ENCODE measurements at places on chromosomes 3 and 15.

- no peak for DNase-seq
Observed at GRCh38 chr3:135762188-135762856, 203.2 kb upstream of the PPP2R3A start.

DNA sequence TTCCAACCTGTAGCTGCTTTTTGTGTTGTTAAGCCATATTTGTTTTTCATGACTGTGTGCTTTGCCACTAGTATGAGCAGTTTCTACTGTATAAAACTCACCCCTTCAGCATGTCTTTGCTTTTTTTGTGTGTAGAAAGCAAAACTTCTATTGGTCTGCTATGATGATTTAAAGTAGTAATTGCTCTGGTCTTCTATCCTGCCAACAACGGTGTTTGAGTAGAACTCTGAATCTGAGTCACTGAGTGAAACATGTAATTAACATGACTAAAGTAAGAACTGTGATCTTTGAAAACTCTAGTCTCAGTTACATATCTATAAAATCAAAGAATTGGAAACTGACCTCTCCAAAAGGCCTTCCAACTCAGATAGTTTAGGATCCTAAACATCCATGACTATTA is 133.6 kb downstream of the TPRG1 start:
- DNase-seq, result no peak

DNA sequence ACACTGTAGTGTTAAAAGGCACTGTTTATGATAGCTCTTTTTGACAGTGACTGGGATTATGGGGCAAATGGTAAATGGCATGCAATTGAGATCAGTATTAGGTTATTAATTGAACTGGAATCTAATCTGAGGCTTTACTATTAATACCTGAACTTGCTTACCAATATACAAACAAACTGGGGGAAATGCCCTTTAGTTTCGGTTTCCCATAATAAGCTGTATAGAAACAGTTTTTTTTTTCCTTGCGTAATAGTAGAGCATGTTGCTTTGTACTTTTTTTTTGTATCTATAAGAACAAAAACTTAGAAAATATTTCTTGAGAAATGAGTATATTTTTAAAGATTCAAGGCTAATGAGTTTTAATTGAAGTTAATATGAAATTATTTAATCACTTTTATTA is 95.0 kb downstream of the FNDC3B start:
- DNase-seq, result no peak

- no peak for DNase-seq
Observed at GRCh38 chr15:57356636-57357035, 19.7 kb upstream of the CGNL1 start.

DNA sequence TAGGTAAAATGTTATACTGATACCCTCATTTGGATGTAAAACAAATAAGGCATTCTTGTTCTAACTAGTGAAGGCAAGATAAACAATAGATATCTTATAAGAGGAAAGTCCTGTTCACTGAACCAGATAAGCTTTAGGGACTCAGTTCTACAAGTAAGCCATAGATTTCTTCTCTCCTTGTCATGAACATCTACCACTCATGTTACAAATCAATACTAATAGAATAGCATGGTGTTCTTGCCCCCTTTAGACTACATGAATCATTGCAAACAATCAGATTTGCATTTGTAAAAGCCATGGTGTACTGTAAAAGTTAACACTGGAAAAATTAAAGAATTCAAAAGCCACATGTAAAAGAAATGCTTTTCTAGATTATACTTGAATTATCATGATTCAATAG is 500.1 kb downstream of the NLGN1 start:
- no peak for DNase-seq

DNA sequence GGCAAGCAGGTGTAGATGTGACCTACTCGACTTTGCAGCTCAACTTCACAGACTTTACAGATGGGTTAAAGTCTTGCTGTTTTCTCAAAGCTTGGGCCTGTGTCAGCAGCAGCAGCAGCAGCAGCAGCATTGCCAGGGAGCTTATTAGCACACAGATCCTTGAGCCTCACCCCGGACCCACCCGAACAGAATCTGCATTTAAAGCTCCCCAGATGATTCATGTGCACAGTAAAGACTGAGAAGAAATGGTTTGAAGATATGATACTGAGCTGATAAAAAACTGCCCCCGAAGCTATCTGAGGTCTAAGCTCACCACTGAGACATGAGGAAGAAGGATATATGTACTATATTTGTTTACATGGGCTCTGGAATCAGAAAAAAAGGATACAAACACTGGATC is 231.7 kb downstream of the ARPP21 start:
- no peak for DNase-seq

- DNase-seq, result no peak
Observed at GRCh38 chr15:26232691-26233090, 369.6 kb upstream of the ATP10A start.

DNA sequence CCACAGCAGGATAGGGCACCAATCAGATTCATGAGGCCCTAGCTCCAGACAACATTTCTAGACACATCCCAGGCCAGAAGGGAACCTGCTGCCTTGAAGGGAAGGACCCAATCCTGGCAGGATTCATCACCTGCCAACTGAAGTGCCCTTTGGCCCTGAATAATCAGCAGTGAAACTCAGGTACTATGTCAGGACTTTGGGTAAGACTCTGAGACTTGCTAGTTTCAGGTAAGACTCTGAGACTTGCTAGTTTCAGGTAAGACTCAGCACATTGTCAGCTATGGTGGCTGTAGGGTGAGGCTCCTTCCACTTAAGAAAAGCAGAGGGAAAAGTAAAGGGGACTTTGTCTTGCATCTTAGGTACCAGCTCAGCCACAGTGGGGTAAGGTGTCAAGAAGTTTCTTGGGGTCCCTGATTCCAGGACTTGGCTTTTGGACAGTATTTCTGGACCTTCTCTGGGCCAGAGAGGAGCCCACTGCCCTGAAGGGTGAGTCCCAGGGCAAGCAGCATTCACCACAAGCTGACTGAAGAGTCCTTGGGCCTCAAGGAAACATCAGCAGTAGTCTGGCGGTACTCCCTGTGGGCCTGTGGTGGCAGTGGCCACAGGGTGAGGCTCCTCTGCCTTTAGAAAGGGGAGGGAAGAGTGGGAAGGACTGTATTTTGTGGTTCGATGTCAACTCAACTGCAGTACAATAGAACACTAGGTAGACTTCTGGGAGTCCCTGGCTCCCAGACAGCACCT is 13.7 kb upstream of the COL8A1 start:
- DNase-seq, result no peak

GRCh38 chr3:170862618-170863374 is 7.2 kb downstream of the RPL22L1 start:
- no peak for DNase-seq

DNA sequence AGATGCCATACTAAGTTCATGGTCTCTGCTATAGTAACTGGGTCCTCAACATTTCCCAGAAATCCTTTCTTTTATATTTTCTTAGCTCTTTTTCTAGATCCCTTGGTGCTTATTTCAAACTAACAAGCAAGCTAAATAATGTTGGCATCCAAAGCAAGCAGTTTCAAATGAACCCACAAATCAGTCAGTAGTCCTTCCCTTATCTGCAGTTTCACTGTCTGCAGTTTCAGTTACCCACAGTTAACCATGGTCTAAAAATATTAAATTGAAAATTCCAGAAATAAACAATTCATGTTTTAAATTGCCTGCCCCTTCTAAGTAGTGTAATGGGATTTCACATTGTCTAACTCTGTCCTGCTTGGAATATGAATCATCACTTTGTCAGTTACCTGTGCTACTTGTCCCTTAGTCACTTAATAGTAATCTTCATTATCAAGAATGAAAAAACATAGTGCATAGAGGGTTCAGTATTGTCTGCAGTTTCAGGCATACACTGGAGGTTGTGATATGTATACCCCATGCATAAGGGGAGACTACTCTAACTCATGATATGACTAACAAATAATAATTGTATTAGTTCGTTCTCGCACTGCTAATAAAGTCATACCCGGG is 633.7 kb downstream of the MECOM start:
- no peak for DNase-seq

GRCh38 chr3:172853921-172854666 is 103.6 kb downstream of the ECT2 start:
- no peak for DNase-seq

- no peak for DNase-seq
Observed at GRCh38 chr3:55297706-55298105, 189.4 kb downstream of the WNT5A start.

DNA sequence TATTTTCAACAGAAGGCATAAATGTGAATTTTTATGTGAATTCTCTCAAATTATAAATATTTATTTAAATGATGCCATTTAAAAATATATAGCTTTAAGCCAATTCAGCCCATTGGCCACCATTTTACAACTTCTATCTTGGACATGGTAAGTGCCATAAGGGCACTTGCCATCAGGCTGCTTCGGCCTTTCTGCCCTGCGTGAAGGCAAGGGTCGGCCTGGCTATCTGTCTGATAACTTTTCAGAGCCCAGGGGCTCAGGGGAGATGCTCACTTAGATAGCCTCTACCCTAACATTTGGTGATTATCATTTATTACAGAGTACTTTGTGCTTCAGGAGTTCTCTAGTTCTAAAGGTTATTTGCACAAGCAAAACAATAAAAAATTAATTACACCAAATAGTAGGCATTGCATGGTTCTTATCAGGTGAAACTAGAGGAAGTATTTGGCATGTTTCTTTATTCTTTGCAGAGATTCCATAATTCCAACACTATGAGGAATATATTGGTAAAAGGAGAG is 62.4 kb upstream of the MBNL1 start:
- no peak for DNase-seq

- DNase-seq, result no peak
Observed at GRCh38 chr3:70647823-70648222, 335.4 kb upstream of the MDFIC2 start.

DNA sequence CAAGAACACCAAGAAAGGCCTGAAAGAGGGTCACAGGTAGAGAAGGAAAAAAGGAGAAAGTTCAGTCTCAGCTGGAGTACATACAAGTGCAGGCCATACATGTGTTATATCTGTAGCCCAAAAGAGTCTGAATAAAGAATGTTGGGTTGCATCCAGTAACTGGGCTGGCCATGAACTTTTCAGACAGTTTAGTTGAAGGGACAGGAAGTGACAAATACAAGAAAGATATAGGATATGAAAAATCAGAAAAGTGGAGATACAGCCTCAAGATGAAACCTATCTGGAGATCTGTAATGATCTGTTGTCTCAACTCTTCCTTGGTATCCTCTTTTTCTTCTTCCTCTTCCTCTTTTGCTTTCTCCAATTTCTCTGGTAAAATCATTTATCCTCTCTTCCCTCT is 671.7 kb downstream of the MECOM start:
- no peak for DNase-seq

GRCh38 chr3:17972476-17972875 is 230.0 kb upstream of the TBC1D5 start:
- no peak for DNase-seq

DNA sequence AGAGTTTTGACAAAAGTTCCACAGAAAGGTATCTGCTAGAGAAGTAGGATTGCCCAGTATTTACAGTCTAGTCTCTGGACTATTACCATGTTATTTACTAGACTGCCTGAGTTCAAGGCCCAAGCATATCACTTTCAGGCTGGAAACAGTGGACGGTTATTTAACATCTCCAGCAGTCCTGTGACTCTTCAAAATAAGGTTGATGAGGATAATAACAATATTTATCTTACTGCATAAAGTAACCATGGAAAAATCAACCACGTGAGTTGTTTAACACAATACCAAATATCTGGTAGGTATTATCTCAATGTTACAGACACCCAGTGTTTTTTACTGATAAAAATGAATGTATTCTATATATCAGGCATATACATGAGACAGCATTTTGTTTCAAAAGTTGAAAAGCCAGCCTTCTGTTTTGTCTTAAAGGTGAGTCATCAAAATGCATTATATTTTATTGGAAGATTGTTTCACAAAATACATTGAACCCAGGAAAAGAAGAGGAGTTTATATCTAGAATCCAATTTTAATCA is 535.8 kb downstream of the TBL1XR1 start:
- DNase-seq, result no peak

- DNase-seq, result no peak
Observed at GRCh38 chr15:37877851-37878741, 56.3 kb upstream of the TMCO5A start.

- no peak for DNase-seq
Observed at GRCh38 chr15:48085591-48085930, 35.2 kb upstream of the SLC24A5 start.

GRCh38 chr3:184765730-184766074 is 46.3 kb upstream of the VPS8 start:
- no peak for DNase-seq

GRCh38 chr3:71641674-71642073 is 58.1 kb upstream of the FOXP1 start:
- no peak for DNase-seq

- no peak for DNase-seq
Observed at GRCh38 chr3:192608726-192609600, 118.4 kb downstream of the FGF12 start.

DNA sequence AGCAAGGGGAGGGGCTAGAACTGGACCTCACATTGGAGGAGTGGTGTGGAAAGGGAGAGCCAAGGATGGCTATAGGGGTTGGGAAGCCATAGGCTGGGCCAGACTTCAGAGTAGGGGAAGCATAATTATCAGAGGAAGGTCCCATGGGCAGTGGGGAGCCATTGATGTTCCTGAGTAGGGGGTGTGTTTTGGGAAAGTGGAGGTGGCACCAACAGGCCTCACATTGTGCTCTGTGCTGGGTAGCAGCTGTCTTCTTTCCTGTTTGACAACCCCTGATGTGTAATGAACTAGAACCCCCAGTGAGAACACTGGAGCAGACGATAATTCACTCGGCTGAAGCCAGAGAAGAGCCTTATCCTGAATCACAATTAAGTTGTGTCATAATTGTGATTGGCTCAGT is 41.2 kb downstream of the SLC6A11 start:
- no peak for DNase-seq

DNA sequence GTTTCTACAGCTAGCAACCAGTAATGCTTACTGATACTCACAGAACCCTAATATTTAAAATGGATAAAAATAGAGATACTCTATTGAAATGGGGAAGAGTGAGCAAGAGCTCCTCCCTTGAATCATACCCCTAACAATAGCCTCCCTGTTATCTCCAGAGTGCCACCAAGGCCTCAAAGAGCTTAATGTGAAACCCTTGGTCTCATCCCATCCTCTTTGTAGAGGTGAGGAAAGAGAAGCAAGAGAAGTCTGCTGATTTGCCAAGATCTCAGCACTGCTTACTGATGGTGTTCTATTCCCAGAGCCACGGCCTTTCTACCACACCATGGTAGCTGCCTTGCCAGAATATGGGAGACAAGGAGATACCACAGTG is 463.4 kb upstream of the PROK2 start:
- no peak for DNase-seq

DNA sequence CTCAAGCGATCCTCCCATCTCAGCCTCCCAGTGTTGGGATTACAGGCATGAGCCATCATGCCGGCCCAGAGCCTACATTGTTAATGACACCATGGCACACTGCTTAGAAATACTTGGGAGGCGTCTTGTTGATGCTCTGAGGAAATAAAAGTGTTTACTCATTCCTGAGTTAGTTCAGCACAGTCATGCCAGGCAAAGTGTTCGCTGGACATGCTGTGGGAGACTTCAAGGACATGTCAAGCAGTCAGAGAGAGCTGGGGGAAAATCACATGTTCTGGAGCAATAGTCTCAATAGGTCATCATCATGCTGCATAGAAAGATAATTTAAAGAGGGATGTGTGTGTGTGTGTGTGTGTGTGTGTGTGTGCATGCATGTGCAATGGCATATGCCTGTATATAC is 37.5 kb downstream of the TTC23 start:
- DNase-seq, result no peak
